ENCODE measurements at places on chromosomes 1 and 21.

DNA sequence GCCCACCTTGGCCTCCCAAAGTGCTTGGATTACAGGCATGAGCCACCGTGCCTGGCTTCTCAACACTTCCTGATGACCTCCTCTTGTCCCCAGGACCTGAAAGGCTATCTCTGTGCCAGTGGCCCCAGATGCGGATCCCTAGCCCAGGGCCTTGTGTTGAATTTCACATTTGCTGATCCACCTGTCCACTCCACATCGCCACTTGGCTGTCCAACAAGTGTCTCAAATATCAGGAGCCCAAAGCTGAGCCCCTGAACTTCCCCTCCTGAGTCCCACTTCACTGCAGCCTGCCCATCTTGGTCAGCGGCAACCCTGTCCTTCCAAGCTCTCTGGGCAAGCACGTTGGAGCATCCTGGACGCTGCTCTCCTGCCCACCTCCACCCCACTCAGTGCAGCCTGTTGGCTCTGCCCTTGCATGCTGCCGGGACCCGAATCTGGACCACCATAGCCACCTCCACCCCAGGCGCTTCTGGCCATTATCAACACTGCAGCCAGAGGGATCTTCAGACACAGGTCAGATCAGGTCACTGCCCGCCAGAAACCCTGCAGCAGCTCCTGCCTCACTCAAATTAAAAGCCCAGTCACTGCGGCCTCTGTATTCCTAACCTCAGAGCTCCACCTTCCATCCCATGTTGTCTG is 352.5 kb upstream of the VAMP3 start:
- DNase-seq: no peak

DNA sequence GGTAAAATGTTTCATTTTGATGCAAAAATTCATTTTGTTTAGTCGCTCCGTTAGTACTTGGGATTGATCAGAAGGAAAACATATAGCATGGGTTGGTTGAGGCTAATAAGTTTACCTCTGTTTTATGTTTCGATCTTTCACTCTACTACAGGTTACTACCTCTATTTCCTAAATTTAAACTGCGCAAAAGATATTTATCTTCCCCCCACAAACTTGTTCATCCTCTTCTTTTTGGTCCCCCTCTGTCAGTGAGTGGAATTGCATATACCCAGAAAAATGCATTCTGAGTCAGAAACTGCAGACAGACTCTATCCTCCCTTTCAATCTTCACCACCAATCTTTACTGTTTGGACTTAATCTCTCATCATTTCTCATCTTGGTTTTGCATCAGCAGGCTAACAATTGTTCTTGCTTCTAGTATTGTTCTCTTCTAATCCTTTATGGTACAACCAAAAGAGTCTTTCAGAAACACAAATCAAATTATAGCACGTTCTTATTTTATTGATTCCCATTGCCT is 316.0 kb upstream of the ADGRL4 start:
- DNase-seq: no peak

DNA sequence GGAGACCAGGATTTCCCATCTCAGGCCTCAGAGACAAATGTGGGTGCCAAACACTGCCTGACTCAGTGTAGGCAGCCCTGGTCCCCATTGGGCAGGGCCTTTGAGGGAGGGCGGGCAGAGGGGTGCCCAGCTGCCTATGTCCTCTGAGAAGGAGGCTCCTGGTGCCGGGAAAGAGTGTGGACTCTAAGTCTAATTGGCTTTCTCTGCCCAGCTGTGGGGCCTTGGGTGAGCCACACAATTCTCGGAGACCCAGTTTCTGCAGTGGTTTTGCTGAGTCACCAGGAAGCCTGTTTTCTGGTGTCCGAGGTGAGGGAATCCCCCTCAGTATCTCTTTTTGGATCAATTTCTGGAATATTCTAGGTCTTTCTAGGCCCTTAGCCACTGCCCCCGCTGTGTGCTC is 35.3 kb upstream of the ACTL8 start:
- no peak for DNase-seq

- DNase-seq: no peak
These were observed 84.8 kb downstream of the KCND3 start for GRCh38 chr1:111904478-111905218.

- no peak for DNase-seq
These were observed 307.3 kb downstream of the PTPRU start for GRCh38 chr1:29543586-29543985.

DNA sequence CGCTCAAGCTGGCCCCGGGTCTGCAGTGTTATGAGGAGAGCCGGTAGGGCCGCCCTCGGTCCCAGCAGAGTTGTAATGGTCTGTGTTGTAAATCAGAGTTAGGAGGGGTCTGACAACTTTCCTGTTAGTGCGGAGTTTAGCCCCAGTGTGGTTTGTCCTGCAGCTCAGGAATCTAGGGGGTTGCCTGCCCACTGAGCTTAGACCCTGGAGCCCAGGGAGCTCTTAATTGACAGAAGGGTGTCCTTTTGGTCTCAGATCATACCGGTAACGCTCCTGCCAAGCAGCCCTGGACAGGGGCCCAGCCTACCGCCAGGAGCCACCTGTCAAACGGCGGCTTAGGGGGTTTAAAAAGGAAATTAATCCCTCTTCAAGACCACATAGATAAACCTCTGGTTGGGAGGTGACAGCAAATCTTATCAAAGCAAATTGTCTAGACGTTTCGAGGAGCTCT is 164.4 kb downstream of the DYRK1A start:
- no peak for DNase-seq

DNA sequence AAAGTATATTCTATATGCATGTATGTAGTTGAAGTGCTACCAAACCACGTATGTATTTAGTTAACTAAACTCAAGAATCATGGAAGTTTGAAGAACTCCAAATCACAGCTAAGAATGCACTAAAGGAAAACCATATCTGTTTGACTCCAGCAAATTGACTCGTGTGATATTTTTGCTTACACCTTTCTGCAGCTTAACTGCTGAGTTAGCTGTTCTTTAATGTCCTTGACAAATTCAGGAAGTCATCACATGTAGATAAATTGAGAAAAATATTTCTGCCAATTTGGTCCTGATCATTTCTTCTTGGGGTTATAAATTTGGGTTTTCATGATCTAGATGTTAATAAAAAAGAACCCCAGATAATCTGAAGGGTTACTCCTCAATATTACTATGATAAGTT is 83.0 kb downstream of the NFIA start:
- DNase-seq: no peak

DNA sequence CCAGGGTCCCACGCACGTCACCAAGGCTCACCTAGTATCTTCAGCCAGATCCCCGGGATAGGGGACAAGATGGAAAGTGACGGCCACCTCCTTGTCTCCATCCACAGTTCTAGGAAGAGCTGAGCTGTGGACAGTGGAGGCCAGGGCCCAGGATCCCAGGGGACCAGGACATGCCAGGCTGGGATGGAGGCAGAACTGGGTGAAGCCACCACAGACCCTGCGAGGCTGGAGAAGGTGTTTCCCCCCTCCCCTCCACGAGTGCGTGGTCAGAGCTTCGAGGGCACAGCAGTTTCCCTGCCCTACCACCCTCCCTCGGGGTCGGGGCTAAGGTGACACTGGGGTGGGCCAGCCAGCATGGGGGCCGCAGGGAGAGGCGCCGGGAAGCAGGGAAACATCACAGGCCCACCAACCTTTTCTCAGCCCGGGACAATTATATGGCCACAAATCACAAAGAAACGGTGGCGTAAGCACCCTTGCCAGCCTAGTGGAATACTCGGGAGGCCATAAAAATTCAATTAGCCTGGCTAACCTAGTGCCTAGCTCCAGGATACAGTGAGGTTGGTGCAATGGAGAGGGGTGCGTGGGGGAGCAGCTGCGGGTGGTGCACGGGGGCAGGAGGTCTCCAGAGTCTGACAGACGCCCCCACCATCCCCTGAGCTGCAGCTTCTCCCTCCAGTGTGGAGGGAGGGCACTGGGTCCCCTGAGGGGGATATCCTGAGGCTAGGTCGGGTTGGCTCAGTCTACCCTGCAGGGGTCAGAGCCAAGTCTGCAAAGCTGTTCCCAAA is 13.4 kb downstream of the DRAXIN start:
- no peak for DNase-seq

Measured in psoas muscle (tissue), 8 donors.